Prostate gland (tissue), 2 donors: ENCODE measurements at places on chromosomes 5 and 9. TPM values are rescaled to one million over a fixed set of nuclear protein-coding genes. Genes with fewer than 3 reads are reported as not detected.

GRCh38 chr5:178672630-178673029, 45.8 kb upstream of the CLK4 start:
- no peaks in the 10 kb centered on the region for H3K36me3 ChIP-seq
- H3K27me3 ChIP-seq: no peaks in the 10 kb centered on the region
- no peaks in the 10 kb centered on the region for H3K4me1 ChIP-seq
- H3K27ac ChIP-seq: no peak overlapping the region
- no peak overlapping the region for H3K4me3 ChIP-seq
- no peak for DNase-seq

The HNRNPAB gene
- 104 TPM for total RNA-seq

The BTNL8 gene
- 0.14 TPM for total RNA-seq

DNA sequence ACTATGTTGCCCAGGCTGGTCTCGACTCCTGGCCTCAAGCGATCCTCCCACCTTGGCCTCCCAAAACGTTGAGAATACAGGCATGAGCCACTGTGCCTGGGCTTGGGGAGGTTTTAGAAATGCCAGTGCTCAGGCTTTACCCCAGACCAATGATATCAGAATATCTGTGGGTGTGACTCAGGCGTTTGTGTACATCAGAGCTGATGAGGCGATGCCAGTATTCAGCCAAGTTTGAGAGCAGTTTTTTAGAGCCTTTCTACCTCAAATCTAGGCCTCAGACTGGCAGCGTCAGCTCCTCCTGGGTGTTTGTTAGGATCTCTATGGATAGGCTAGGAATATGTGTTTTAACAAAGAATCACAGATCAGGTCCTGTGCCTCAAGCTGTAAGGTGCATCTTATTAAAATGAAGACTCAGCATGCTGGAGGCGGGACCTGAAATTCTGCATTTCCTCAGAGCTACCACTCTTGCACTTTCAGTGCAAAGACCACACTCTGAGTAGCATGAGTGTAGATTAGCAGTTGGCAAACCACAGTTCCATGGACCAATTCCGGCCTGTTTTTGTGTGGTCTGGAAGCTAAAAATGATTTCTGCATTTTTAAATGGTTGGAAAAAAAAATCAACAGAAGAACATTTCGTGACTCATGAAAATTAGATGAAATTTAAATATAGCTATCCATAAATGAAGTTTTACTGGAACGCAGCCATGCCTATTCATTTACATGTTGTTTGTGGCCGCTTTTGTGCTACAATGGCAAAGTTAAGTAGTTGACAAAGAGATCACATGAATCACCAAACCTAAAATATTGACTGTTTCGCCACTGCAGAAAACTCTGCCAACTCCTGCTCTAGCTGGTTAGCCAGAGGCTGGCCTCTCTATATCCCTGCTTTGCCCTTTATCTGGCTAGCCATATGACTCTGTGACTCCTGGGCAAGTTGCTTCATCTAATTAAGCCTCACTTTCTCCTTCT, 92.2 kb downstream of the KLF4 start:
- no peaks in the 10 kb centered on the region for H3K27me3 ChIP-seq
- H3K27ac ChIP-seq: no peak overlapping the region
- H3K4me1 ChIP-seq: no peaks in the 10 kb centered on the region
- H3K4me3 ChIP-seq: no peak overlapping the region
- H3K36me3 ChIP-seq: no peaks in the 10 kb centered on the region

The FOXD4L5 gene
- not detected for total RNA-seq

GRCh38 chr5:5293029-5293428, 129.4 kb upstream of the ICE1 start:
- H3K27me3 ChIP-seq: no peaks in the 10 kb centered on the region
- H3K4me1 ChIP-seq: no peaks in the 10 kb centered on the region
- H3K4me3 ChIP-seq: no peak overlapping the region
- no peaks in the 10 kb centered on the region for H3K36me3 ChIP-seq
- H3K27ac ChIP-seq: no peak overlapping the region
